Hematopoietic multipotent progenitor cell treated with erythropoietin and hydrocortisone succinate and interleukin-3 and kit ligand, for 17 days (in vitro differentiated cells): ENCODE measurements at places on chromosomes 1 and 21.

DNA sequence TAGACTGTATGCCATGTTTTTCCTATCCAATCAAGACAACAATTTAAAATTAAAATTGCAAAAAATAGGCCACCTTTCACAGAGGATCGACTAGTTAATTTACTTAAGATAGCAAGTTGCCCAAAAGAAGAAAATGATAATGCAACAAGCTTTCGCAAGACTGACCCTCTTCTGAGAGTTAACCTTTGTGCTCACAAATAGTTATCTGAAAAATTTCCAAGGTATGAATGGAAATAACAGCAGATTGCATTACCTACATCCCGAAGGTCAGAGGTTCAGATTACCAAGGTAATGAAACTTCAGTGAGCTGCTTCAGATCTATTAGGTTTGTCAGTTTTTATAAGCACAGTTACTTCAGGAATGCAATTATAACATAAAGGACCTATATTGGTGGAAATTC is 298.0 kb downstream of the KCTD3 start:
- no peak for DNase-seq

GRCh38 chr1:246271516-246271915 is 235.6 kb downstream of the SMYD3 start:
- no peak for DNase-seq

GRCh38 chr1:5447503-5447960 is 544.7 kb downstream of the NPHP4 start:
- no peak for DNase-seq

GRCh38 chr1:223711173-223711572 is 1.2 kb upstream of the CAPN2 start:
- no peak for DNase-seq

GRCh38 chr1:167878372-167879160 is 35.4 kb downstream of the ADCY10 start:
- DNase-seq: no peak
